Forelimb muscle (tissue), 1 donor: ENCODE measurements at places on chromosomes 13 and 19. TPM values are rescaled to one million over a fixed set of nuclear protein-coding genes. Genes with fewer than 3 reads are reported as not detected.

DNA sequence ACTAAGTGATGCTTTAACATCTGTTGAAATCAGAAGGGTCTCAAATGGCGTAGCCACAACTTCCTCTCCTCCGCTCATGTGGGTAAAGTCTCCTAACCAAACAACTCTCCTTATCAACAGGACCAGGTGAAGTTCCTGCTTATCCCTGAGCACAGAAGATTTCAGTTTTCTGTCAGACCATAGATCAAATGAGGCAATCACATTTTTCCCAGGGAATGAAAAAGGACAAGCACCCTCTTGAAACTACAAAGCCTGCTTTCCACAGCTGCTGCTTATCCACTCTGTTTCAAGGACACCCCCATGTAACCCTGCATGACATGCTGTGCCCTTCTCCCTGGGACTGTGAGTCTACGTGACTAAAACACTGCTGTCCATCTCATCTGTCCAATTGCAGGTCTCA lies 788.3 kb upstream of the SLITRK5 start:
- no peak for DNase-seq

- no peak for DNase-seq
These were observed 68.8 kb downstream of the OXGR1 start for GRCh38 chr13:96925477-96925876.

DNA sequence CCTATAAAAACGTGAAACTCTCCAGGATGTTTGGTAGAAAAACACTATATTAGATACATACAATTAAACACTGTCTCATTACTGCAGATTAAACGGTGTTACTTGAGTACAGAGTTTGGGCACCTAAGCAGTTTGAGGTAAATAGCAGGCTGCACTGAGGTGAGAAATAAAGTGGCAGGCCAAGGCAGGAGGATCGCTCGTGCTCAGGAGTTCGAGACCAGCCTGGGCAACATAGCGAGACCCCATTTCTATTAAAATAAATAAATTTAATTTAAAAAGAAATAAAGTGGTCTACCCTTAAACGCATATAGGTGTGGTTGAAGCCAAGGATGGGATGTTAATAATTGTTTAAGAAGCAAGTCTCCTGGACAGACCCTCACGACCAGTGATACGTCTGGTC lies 1.2 kb downstream of the PSPC1 start:
- no peak for DNase-seq

DNA sequence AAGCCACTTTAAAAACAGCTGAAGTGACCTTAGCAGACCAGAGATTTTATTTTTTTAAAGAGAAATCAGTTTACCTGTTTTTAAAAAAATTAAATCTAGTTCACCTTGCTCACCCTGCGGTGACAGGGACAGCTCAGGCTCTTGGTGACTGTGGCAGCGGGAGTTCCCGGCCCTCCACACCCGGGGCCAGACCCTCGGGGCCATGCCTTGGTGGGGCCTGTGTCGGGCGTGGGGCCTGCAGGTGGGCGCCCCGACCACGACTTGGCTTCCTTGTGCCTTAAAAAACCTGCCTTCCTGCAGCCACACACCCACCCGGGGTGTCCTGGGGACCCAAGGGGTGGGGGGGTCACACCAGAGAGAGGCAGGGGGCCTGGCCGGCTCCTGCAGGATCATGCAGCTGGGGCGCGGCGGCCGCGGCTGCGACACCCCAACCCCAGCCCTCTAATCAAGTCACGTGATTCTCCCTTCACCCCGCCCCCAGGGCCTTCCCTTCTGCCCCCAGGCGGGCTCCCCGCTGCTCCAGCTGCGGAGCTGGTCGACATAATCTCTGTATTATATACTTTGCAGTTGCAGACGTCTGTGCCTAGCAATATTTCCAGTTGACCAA lies 10.8 kb downstream of the PLPPR3 start:
- no peak for DNase-seq

SULT2A1 gene
- not detected for polyA plus RNA-seq
